ENCODE measurements at places on chromosomes 7 and 10.

- DNase-seq = no peak
These were observed 62.3 kb upstream of the LBX1 start for GRCh38 chr10:101291331-101292193.

DNA sequence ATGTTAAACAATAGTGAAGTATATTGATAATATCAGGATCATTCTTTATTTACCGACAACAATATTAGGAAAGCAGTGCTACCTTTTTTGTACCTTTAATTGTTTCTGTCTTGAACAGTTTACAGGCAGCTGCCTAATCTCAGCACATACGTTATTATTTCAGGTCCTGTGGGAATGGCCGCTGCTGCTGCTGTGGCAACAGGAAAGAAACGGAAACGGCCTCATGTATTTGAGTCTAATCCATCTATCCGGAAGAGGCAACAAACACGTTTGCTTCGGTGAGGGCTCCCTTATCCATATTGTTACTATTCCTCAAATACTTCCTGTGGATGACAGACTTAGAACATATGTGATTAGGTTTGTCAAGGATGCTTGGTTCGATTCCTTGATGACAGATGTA, 59.7 kb downstream of the NRF1 start:
- DNase-seq = no peak

- no peak for DNase-seq
These were observed 110.5 kb downstream of the CPEB3 start for GRCh38 chr10:92180399-92180798.

- no peak for DNase-seq
These were observed 56.8 kb downstream of the ZRANB1 start for GRCh38 chr10:124998624-124999291.

DNA sequence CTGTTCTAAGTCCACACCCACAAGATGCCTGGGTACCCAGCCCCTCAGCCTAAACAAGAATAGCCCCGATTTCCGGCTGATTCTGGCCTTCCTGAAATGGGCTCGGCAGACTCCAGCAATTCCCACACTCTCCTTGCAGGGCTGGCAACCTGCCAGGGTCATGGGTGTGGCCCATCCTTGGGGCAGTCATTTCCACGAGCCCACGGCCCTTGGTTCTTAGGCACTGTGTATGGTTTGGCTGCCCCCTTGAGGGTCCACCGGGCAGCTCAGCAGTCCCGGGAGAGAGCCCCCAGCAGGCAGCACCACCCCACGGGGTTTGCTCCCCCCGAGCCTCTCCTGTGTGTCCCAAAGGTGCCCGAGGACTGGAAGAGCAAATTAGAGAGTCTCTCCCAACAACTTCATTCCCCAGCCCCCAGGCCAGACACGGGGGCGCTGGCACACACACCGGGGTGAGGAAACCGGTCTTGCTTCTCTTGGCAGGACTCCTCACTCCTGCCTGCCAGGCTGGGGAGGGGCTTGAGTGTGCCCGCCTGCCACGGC, 142.2 kb downstream of the EMX2 start:
- no peak for DNase-seq

GRCh38 chr10:86064931-86065662, 301.5 kb downstream of the GRID1 start:
- DNase-seq = no peak

DNA sequence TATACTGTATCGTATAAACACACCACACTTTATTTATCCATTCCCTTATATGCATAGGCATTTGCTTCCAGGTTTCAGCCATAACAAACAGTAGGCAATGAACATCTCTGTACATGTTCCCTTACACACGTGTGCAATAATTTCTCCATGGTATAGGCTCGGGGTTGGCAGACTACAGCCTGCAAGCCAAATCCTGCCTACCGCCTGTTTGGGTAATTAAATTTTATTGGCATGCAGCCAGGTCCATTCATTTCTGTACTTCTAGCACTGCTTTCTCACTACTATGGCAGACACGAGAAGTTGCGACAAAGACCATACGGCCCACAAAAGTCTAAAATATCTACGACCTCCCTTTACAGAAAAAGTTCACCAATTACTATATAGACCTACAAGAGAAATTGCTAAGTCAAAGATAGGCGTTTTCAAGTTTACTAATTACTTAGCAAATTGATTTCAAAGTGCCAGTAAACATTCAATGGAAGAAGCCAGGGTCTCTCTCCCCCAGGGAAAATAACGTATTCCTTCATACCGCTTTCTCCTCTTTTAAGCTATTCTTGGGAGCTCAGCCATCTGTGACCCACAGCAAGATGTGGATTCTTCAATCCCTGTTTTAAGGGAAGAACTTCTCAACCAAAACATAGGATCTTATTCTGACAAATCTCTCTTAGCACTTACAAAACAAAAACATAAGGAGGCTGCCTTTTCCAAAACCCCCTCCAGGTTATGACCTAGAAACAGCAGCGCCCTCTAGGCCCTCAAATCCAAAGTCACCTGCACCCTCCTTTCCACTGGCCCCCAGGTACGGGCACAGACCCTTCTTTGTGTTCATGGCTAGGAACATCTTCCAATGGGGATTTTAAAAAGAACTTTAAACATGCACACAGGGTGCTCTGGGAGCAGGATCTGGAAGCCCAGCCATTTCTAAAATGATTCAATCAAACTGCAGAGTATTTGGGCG, 100.5 kb downstream of the FGFR2 start:
- no peak for DNase-seq

- DNase-seq = no peak
These were observed 54.7 kb upstream of the AFAP1L2 start for GRCh38 chr10:114458955-114459354.

DNA sequence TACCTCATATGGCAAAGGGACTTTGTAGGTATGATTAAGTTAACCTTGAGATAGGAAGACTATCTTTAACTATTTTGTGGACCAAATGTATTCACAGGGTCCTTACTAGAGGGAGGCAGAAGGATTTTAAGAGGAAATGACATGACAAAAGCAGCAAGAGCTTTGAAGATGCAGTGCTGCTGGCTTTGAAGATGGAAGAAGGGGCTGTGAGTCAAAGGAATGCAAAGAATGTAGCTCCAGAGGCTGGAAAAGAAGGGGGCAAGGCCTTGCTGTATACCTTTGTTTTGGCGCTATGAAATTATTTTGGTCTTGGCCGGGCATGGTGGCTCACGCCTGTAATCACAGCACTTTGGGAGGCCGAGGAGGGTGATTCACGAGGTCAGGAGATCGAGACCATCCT, 3.2 kb upstream of the NRBF2 start:
- no peak for DNase-seq

DNA sequence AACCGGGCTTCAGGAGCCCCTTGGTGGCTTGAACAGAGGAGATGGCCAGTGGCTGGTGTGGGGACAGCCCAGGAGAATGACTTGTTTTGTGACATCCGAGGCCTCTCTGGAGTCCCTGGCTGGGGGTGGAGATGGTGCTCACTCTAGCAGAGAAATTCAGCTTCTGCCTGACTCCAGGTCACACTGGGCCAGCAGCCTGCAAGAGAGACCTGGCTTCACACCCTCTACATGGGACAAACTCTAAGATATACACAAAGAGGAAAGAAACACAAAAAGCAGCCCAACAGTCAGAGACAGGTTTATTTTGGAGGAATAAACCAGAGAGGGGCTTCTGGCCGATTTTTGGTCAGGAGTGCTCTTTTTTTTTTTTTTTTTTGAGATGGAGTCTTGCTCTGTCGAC, 132.8 kb downstream of the ELFN1 start:
- DNase-seq = no peak

- no peak for DNase-seq
These were observed 5.0 kb downstream of the MYO1G start for GRCh38 chr7:44973610-44974401.
